H4 (cell line): ENCODE measurements at places on chromosomes 2 and 18.

DNA sequence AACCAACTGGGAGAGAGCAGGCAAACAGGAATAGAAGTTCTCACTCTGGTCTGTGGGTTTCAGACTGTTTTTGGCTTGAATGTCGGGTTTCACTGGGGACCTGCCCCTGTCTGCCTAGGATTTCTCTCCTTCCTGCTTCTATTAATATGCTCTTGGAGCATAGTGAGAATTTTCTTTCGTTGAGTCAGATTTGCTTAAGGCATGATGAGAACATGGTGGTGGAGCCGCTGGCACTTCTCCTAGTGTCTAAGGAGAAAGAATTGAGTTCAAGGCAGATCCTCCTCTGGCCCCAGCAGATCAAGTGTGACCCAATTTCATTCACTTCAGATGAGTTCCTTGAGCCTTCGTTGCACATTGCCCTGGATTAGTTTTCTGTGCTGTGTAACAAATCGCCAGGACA is 103.9 kb upstream of the HS6ST1 start:
- DNase-seq = no peak

DNA sequence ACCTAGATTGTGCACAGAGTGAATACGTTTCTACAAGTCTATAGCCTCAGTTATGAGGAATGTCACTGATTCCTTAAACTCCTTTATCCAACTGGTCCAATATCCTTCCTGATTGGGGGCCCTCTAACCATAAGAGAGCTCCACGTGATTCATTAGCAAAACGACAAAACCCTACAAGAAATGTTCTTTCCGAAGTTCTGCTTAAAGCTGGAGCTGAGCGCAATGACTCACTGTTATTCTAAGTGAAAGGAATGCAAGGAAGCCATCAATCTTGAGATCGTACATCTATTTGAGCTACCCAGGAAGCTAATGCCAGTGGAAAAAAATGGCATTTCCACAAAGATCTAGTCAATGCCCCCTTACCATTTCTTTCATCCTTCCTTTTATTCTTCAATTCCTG is 354.9 kb upstream of the CDH20 start:
- peak; percentile 88 for DNase-seq

- DNase-seq = no peak
These were observed 7.3 kb downstream of the CAPN10 start for GRCh38 chr2:240593703-240594451.

GRCh38 chr18:75625966-75626365 is 198.5 kb upstream of the SMIM21 start:
- DNase-seq = no peak

DNA sequence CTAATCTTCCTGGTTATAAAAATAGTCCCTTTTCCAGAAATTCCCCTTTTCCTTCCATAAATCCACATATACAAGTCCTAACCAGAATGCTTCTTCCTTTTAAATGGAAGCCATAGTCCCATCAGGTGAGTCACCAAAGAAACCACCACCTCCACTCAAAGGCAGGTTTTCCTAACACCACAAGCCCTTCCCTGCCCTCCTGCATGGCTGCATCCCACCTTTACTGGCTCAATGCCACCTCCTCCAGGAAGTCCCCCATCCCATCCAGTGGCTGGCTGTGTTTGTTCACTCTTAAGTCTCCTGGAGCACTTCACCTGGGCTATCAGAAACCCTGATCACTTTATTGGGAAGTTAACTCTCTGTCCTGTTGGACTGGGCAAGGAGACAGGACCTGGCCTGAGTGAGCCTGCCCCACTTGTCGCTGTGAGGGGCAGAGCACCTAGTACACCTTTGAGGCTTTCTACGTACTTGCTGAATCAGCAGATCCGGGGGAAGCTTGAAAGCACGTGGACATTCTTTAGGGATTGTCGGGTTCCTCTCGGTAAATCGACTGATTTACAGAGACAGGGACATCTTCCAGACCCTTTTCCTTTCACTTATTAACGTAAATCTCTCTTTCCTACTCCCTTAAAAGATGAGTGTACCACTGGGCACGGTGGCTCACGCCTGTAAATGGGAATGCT is 71.0 kb downstream of the NGEF start:
- DNase-seq = no peak

DNA sequence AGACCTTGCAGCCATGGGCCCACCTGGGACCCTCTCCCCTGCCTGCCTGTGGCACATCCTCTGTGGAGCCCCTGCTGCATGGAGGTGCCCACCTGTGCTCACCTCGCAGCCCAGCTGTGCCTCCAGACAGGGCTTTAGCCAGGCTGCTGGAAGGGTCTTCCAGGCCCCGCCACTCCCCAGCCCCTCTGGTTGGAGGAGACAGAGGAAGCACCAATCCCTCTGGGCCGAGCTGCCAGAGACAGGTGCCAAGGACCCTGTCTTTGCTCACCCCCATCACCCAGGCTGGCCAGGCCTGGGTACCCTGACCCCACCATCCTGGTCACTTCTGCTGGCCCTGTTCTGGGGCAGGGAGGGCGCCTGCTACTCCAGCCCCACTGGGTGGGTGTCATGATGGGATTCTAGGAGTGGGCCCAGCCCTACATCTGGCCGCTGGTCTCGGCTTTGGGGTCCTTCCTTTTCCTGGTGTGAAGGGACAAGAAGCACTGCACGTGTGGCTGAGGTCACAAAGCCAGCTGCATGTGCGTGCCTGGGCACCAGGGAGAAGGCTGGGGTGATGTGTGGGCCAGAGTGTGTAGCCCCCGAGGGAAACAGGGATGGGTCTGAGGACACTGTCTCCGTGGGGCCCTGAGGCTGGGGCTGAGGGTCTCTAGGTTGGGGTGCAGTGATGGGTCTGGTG is 9.3 kb upstream of the NEU4 start:
- no peak for DNase-seq

DNA sequence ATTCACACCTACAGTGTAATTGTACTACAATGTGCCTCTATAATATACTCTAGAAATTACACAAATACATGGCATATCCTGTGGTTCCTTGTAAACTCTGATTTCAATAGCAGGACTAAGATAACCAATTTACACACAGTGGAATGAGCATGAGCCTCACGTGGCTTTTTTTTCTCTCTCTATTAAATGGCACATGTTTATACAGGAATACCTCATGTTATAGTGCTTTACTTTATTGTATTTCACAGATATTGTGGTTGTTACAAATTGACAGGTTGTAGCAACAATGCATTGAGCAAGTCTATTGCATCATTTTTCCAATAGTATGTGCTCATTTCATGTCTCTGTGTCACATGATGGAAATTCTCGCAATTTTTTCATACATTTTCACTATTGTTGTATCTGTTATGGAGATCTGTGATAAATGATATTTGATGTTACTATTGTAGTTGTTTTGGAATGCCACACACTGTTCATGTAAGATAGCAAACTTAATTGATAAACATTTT is 260.0 kb downstream of the FSIP2 start:
- no peak for DNase-seq

- peak; percentile 23 for DNase-seq
These were observed 159.8 kb downstream of the UXS1 start for GRCh38 chr2:106034325-106034724.
